BJ (cell line): ENCODE measurements at places on chromosomes 12 and 14. TPM values are rescaled to one million over a fixed set of nuclear protein-coding genes. Genes with fewer than 3 reads are reported as not detected.

DNA sequence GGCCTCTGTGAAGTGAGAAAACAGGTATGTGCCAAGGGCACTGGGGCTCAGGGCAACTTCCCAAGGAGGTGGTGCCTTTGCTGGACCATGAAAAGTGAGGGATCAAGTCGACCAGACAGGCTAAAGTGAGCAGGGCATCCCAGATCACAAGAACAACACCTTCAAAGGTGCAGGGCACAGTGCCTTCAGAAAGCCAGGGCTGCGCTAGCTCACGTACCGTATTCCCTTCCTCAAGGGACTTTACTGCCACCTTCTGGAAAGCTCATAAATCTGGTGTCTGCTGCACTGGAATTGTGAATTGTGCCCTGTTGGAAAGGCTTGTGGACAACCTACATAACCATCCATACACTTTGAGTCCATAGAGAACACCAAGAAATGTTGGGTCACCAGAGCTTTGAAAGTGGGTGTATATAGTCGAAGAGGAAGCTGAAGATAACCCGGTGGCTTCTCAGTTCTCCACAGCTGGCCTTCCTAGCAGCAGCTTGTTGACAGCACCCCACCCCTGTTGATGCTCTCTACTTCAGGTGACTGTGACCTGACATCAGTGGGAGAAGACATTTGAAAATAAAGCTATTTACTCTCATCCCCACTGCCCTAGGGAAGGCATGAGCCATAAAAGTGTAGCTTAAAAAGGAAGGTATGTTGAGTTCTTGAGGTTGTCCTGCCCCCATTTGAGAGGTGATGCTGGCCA lies 24.5 kb downstream of the FIGNL2 start:
- DNase-seq = no peak

Gene ANKRD33
- not detected in 2 replicates for polyA plus RNA-seq

DNA sequence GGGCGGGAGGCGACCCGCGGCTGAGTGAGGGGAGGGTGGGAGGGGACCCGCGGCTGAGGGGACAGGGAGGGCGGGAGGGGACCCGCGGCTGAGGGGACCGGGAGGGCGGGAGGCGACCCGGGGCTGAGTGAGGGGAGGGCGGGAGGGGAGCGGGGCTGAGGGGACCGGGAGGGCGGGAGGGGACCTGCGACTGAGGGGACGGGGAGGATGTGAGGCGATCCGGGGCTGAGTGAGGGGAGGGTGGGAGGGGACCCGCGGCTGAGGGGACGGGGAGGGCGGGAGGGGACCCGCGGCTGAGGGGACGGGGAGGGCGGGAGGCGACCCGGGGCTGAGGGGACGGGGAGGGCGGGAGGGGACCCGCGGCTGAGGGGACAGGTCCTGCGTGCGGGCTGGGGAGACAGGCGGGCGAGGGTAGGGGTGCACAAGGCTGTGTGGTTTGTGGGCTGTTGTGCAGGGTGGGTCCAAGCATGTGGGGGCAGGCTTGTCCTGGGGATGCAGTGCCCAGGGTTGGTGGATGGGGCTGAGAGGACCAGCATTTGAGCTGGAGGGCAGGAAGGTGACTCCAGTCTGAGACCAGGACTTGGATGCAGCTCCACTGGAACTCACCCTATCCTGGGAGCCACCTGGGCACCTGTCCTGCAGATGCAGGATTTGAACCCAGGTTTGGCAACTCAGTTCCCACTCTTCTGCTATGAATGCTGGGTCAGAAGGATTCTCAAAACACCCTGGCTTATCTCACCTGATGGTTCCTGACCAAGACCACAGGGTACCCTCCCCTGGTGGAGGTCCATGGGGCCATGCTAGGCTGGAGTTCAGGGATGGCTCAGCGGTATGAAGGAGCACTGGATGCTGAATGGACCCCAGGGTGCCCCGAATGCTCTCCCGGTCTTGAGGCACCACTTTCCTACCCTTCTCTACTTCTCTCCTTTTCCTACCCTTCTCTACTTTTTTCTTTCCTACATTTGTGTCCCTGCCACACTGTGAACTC lies 9.4 kb downstream of the PLD4 start:
- DNase-seq = no peak

DNA sequence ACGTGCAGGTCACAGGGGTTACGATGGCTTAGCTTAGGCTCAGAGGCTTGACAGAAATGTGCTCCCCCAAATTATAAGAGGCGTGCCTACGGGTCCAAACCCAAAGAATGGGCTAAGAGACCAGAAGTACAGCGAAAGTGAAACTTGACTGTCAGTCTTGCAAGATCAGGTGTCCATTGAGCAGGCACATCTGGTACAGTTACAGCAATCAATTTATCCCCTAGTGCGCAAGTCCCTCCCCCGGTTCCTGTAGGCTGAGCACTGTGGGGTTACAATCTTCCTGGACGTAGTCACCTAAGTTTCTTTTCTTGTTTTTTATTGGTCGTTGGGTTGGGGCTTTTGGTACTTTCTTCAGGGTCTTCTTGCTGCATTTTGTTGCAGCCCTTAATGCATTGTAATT lies 134.2 kb downstream of the UNC79 start:
- DNase-seq = no peak

Gene MUCL1
- not detected in 2 replicates for polyA plus RNA-seq

GRCh38 chr14:65756880-65757279 lies 344.4 kb downstream of the FUT8 start:
- DNase-seq = no peak

- DNase-seq = no peak
These were observed 29.2 kb downstream of the HIGD1C start for GRCh38 chr12:50981319-50982239.

Gene GARIN6
- not detected in 2 replicates for polyA plus RNA-seq

Gene LRP6
- 25.6 and 28.9 TPM in 2 replicates for polyA plus RNA-seq

- no peak for DNase-seq
These were observed 97.9 kb upstream of the FAR2 start for GRCh38 chr12:29051221-29051620.

DNA sequence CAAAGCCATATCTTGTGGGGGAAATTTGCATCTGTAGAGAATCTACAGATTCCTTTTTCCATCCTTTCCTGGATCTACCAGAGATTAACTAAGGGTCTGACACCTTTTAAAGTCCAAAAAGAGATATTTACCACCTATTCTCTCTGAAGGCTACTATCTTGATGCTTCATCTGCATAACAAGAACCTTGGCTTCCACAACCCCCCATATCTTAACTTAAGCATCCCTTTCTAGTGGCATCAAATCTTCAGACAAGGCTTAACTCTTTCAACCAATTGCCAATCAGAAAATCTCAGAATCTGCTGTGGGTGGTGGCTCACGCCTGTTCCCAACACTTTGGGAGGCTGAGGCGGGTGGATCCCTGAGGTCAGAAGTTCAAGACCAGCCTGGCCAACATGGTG lies 74.3 kb upstream of the FICD start:
- no peak for DNase-seq

- no peak for DNase-seq
These were observed 20.9 kb downstream of the RASSF3 start for GRCh38 chr12:64631197-64631596.

DNA sequence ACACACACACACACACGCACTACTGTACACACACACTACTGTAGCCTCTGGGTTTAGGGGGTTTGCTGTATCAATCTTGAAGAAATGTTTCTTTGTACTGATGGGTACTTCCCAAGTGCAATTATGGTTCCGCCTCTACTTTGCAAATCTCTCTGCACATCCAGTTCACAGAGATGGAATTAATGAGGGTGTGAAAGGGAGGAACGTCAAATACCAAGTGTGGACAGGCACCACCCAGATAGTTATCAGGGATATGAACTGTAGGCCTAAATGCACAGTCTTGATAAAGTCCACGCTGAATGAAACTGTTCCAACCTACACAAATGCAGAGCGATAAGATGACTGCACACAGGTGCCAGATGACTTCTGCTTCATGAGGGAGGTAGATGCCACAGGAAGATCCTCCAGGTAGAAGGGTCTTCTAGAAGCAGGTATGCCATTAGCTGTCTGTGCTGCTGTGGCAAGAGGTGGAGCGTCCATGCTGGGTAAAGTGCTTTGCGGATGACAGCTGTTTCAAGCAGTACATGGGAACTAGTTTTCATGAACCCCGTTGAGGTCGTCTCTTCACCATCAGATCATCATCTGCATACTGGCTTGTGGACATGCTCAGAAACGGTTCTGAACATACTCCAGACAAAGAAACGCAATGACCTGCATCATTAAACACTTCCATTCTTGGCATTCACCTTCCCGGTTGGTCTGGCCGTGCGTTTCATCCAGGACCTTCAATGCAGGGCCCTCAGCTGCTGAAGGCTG lies 314.3 kb upstream of the RTL1 start:
- DNase-seq = no peak

GRCh38 chr12:64826234-64826633 lies 1.8 kb downstream of the TBC1D30 start:
- no peak for DNase-seq

- no peak for DNase-seq
These were observed 51.4 kb downstream of the C14orf132 start for GRCh38 chr14:96090441-96091148.
